ENCODE measurements at places on chromosomes 16 and 17.

DNA sequence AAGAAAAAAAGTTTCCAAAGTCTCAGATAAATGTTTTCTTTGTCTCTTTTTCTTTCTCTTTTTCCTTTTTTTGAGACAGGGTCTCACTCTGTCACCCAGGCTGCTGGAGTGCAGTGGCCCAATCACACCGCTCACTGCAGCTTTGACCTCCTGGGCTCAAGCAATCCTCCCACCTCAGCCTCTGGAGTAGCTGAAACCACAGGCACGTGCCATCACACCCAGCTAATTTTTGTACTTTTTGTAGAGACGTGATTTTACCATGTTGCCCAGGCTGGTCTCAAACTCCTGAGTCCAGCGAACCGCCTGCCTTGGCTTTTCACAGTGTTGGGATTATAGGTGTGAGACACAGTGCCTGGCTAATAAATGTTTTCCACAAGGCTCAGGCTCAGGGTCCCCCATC lies 53.3 kb upstream of the KSR1 start:
- no peak for DNase-seq

GRCh38 chr17:65511316-65511715 lies 50.1 kb downstream of the AXIN2 start:
- DNase-seq: no peak

- no peak for DNase-seq
Measured at GRCh38 chr16:30621765-30622164, 11.6 kb upstream of the ZNF689 start.

DNA sequence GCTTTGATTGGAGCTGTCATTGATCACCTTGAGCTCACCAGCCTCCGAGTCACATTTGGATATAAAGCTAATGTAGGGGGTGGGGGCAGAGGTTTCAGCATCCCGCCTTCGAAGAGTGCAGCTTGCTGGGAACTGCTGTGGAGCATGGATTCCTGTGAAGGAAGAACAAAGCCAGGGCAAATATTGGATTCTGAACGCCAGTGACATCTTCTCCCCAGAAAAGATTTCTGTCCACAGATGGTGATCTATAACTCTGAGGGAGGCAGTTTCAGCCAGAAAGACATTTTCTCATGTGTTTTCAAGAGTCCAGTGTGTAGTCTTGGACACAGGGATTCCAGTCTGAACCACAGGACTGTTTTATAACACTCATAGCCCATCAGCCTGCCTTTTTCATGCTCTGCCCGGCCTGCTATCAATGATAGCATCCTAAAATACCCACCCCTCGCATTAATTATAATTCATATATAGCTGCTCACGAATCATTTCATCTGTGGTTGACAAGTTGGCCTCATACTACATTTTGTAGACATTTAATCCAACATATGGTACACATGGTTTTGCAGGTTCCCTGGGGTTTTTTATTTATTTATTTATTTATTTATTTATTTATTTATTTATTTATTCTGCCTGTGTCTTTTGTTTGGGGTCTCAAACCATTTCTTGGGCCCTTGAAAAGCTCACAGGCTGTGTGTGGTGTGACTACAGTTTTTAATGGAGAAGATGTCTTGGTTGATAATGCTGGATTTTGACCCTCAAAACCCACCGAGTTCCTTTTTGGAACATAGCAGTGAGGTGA lies 47.1 kb upstream of the SALL1 start:
- no peak for DNase-seq

GRCh38 chr17:48486557-48486956 lies 44.3 kb downstream of the HOXB1 start:
- DNase-seq: no peak

DNA sequence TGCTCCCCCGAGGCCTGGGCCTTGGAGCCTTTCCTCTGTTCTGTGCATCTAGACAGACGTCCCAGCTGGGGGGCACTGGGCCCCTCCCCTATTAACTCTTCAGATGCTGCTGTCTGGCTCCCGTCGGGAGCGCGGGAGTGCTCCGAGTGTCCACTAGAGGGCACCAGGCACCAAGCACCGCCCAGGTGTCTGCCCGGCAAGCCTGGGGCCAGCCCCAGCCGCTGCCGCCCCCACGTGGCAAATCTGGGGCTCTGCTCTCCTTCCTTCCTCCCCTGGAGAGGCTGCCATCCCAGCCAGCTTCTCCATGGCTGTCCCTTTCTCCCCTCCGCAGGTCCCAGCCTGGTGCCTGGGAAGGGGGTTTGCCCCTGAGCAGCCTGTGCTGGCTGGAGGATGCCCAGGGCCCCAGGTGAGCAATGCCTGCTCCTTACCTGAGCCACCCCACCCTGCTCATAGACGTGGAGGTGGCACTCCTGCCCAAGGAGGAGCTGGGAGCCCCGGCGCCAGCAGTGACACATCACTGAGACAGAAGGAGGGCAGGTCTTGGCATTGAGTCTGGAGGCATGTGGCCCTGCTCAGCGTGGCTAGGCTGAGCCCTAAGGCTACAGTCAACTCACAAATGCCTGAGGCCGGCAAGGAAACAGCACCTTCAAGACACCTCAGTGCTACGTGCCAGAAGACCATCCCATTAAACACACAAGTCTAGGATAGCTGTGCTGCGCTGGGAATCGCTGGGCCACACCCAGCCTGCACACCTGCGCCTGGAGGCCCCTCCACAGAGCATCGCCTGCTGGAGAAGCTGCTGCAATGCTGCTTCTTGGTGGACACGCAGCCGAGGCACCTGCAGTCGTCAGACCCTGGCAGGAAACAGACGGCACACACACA lies 19.7 kb downstream of the TMEM235 start:
- DNase-seq: peak; percentile 77

DNA sequence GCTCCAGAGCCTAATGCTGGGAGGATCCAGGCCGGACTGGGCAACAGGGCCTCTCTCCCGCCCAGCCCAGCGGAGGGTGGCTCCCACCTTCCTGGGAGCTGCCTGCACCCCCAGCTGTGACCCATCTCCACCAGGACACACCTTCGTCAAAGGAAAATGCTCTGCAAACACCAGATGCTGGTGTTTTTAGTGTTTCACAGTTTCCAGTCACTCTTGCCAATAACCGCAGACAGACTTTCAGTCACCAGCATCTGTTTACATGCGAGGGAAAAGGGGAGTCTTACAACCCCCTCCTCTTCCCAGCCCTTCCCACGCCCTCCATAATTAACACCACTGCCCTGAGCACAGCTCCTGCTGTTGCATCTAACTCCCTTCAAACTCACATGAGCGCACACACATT lies 25.3 kb downstream of the KLHDC4 start:
- no peak for DNase-seq

GRCh38 chr17:73292031-73292531 lies 19.7 kb downstream of the CDC42EP4 start:
- no peak for DNase-seq

DNA sequence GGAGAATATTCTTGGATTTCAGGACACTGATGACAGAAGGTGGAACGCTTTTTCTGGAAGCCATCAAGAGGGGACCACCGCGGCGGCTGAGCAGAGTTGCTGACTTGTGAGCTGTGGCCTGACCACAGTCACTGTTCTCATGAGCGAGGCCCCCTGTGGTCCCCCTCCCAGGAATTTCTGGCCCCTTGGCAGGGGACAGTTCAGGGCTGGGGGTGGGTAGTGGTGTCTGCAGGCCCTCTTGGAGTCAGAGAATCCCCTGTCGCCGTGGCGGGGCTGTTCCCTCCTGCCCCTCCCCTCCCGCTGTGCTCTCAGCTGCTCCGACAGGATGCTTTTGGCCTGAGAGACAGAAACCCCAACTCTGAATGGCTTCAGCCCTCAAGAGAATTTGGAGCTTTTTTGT lies 292.0 kb downstream of the SEC14L1 start:
- no peak for DNase-seq

- DNase-seq: no peak
Measured at GRCh38 chr17:63399316-63399715, 46.8 kb downstream of the CYB561 start.

- no peak for DNase-seq
Measured at GRCh38 chr17:62760945-62761267, 47.2 kb downstream of the MARCHF10 start.

GRCh38 chr16:11224894-11225676 lies 30.9 kb downstream of the SOCS1 start:
- peak; percentile 63 for DNase-seq

DNA sequence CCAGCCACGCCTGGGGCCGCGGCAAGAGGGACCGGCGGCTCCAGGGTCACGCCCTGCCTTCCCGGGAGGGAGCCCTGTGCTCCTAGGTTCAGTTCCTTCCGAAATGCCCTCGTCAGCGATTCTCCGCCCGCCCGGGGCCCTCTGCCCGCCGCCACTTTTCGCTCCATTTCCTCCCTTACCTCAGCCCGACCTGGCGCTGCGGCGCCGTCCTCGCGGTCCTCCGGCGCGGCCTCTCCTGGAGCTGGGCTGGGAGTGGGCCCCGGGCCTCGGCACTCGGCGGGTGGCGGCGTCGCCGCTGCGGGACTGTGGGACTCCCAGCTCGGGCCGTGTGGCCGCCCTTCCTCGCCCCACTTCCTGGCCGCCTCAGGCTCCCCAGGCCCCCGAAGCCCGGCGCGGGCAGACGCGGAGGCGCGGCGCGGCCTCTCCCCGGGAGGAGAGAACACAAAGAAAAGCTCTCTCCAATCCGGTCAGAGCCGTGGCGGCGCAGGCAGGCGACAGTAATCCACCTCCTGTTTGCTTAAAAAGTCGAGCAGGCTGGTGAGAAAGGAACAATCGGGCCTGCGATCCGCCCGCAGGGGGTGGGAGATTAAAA lies 1.6 kb downstream of the BAHCC1 start:
- no peak for DNase-seq

GRCh38 chr17:2871205-2871604 lies 75.0 kb downstream of the RAP1GAP2 start:
- DNase-seq: no peak

DNA sequence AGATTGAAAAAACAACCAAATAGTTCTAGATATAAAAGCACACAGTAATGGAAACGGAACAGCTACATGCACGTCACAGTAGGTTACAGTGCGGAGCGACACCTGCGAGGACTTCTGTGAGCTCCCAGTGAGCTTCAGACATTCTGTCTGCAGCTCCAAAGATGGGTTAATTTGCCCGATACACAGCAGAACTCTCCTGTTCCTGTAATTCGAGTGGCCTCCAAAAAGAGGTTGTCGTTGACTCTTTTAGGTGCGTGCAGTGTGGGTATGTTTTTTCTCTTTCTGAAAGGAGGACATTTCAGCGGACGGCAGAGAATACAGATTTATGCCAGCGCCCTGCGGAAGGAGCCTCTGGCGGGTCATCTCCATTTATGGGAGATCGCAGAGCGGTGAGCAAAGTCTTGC lies 2.9 kb downstream of the OR1F1 start:
- DNase-seq: no peak

GRCh38 chr17:58334661-58335060 lies 6.1 kb upstream of the TSPOAP1 start:
- DNase-seq: no peak

DNA sequence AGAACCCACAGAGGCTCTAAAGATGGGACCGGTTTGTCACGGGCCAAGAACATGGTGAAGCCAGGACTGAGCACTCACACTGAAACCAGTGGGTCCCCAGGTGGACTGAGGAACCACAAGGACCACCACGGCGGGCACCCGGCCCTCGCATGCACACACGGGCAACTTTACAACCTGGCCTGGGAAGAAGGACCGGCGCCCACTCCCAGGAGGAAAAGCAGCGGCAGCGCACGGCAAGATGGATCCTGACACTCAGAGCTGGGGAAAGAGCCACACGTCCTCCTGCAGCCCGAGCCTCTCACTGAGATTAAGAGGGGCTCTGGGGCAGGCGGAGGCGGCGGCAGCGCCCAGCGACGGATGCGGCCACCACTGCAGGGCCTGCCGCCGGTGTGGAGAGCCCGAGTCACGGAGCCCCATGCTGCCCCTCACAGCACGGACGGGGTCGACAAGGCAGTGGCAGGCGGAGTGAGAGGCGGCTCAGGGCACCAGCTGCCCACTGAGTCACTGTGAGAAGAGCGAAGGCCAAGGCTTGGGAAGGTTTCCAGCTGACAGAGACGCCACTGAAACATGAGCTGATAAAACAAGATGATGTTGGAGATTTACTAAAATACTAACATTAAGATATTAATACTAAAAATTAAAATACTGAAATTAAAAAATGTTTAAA lies 118.3 kb downstream of the ANKRD11 start:
- no peak for DNase-seq

GRCh38 chr16:53892155-53892554 lies 188.2 kb downstream of the FTO start:
- peak; percentile 26 for DNase-seq

DNA sequence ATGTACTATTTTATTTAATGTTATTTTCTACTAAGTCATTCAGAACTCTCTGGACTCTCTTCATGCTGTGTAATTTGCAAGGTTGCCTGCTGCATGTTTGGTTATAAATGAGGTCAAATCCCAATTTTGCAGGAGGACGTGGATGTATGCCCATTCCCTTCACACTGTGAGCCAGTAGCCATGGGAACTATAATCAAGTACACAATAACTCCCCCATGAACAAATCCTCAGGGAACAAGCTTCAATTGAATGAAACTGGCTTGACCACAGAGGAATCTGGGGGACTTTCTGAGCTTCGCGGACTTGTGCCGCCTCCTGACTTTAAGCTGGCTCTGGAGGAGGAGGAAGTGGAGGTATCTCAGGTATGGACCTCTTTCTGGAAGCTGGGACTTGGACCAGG lies 14.6 kb upstream of the KCTD13 start:
- DNase-seq: no peak

DNA sequence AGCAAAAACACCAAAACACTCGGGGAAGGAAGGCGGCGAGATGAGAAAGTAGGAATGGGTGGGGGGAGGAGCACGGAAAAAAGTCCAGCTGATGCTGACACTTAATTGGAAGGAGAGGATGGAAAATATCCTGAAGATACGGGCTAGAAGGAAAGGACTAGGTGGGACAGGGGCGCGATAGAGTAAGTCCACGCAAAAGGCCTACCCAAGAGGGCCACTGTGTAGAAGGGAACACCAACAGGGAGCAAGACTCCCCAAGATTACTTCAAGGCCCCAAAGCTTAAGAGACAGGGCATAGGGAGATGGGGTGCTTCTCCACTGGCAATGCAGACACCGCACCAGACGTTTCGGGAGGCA lies 736 bp downstream of the APPBP2 start:
- DNase-seq: no peak

DNA sequence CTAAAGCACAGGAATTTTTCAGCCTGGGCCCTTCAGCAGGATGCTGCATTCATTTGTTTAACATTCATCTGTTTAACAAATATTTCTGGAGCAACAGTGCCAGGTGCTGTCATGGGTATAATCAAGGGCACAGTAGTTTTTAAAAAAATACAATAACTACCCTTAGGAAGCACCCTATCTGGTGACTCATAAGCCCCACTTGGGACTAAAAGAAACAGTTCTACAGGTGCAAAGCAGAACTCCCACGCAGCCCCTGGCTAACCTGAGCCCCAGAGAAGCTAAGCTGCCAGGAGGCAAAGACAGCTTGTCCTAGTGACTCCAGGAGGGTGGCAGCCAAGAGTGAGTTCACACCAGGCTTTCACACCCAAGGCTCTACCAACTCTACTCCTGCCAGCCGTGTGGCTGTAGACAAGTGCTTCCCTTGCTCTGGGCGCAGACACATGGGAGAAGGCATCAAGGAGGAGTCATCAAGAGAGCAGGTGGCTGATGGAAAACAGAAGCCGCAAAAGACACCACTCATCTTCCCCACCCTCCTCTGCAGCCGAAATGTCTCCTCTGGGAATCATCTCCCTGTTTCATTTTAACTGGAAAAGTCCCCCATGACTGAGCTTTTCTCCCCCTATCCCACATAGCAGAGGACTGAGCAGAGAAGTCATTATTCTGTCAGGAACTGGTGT lies 14.4 kb downstream of the CUEDC1 start:
- no peak for DNase-seq

- DNase-seq: no peak
Measured at GRCh38 chr16:89847051-89847939, 19.0 kb downstream of the SPIRE2 start.

- no peak for DNase-seq
Measured at GRCh38 chr17:27533874-27534815, 77.9 kb downstream of the KSR1 start.
